Nephron progenitor cell (in vitro differentiated cells): ENCODE measurements at places on chromosomes 2 and 18.

DNA sequence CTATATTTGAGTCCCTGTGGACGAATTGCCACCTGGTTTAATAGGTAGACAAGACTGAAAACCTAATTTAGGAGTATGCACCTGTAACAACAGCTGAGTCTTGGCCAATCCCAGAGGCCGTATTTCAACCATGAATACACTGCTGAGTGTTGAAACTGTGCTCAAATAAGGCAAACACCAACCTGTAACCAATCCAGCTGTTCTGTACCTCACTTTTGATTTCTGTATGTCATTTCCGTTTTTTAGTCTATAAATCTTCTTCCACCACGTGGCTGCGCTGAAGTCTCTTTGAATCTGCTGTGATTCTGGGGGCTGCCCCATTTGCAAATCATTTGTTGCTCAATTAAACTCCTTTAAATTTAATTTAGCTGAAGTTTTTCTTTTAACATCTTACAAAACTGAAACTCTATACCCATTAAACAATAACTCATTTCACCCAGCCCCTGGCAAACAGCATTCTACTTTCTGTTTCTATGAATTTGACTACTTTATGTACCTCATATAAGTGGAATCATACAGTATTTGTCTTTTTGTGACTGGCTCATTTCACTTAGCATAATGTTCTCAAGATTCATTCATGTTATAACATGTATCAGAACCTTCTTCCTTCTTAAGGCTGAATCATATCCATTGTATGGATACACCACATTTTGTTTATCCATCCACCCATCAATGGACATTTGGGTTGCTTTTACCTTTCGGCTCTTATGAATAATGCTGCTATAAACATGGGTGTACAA, 7.5 kb upstream of the YPEL5 start:
- no peak for DNase-seq

- DNase-seq: no peak
These were observed 1.3 kb downstream of the NEUROD1 start for GRCh38 chr2:181678861-181679543.

GRCh38 chr2:241034490-241035141, 36.2 kb downstream of the SNED1 start:
- no peak for DNase-seq

GRCh38 chr2:167122389-167122788, 234.1 kb downstream of the XIRP2 start:
- DNase-seq: no peak

DNA sequence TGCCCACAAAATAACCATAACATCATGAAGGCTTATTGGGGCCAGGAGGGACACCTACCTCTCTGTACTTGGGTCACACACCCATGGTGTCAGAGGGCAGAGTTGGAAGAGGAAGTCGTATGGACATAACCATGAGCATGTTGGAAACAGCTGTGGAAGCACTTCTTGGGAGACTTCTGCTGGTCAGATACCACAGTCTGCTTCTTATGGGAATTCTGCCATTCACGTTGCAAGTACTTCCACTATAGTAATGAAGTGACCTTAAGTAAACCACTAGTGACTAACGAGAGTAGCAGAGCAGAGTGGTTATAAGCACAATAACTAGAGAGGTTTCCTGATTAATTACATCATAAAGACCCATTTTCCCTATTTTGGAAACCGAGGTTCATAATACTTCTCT, 61.1 kb upstream of the TFPI start:
- no peak for DNase-seq

DNA sequence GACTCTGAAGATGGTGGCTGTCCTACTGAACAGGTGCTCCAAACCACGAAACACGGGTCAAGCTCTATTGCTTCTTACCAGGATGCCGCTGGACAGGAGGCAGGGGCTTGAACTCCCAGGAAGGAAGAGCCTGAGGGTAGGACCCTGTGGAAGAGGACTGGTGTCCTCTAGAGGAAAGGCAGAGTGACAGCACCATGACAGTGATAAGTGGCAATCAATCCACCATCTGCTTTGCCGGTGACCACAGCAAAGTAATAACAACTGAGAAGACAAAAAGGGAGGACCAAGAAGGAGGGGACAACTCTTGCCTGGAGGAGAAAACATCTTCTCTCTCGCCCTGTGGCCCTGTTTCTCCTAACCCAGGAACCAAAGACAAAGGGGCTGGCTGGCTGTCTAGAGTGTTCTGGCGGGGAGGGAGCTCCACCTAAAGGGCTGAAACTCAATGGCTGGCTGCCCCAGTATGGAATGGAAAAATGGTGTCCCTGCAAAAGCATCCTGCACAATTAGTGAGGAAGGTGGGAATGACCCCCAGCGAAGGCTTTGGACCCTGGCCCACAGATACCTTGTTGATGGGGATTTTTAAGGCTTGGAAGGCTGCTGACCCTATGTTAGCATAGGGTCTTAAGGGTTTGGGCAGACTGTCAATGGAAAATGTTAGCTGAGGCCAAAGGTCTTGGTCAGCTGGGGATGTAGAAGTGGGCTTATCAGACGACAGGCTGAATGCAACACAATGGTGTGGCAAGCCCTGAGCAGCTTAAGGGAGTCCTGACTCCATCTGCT, 35.4 kb downstream of the PROC start:
- no peak for DNase-seq

GRCh38 chr2:25063876-25064660, 22.2 kb downstream of the EFR3B start:
- no peak for DNase-seq

DNA sequence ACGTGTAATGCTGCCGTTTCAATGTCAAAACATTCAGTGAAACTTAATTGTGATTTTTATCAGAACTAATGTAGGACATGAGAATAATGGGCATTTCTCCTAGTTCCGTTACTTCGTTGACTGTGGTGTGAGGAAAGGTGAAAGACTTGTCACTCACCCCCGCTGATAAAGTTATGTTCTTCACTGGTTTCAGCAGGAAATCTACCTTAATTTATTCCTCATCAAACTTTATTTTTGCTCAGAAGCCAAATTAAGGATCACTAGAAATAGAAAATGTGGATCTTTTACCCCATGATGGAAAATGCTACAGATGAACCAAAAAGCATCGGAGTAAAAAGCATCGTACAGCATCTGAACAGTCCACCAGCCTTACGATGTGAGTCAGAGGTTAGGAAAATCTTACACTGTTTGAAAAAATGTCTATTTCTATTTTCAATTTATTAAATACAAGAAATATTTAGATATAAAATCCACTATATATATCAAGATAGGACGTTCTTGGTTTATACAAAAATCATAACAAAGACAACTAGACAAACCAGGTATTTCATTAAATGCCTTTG, 1.0 kb upstream of the ROCK1 start:
- no peak for DNase-seq

DNA sequence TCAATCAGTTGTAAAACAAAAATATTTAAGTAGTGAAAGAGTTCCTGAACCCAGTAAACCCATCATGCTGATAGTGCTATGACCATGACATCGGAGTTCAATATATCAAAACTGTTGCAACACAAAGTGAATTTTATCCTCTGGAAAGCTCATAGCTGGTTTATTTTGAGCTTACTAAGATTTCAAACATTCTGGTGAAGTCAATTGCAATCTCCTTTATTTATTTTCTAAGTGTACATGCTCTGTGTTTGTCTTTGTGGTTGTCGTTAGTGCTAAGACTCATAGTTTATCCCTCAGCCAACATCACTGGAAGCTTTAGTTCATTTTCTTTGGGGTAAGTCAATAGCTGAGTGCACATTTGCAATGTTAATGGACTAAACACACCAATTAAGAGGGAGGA, 91.9 kb downstream of the QPCT start:
- no peak for DNase-seq

GRCh38 chr18:35436076-35436649, 59.0 kb upstream of the ZNF396 start:
- DNase-seq: no peak

- no peak for DNase-seq
These were observed 16.9 kb upstream of the RHBDD1 start for GRCh38 chr2:226818930-226819329.

GRCh38 chr2:219125225-219125885, 35.3 kb downstream of the NHEJ1 start:
- no peak for DNase-seq

DNA sequence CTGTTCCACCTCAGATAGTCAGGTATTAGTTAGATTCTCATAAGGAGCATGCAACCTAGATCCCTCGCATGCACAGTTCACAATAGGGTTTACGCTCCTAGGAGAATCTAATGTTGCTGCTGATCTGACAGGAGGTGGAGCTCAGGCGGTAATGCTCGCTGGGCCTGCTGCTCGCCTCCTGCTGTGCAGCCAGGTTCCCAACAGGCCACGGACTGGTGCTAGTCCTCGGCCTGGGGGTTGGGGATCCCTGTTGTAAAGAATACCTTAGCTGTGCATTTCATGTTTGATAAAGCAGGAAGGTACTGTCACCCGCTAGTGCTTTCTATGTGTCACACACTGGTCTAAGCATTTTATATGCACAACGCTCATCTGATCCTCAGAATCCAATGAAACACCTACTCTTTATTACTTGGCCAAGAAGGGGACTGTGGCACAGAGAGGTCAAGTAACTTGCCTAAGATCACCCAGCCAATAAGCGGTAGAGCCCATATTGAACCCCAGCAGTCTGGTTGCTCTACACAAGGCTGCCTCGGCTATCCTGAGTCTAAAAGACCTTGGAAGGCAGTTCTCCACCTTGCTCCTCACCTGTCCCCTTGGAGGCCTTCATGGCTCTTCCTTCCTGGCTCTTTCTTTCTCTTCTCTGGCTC, 35.8 kb downstream of the SLC4A3 start:
- no peak for DNase-seq
